Stimulated activated CD8-positive, alpha-beta memory T cell treated with anti-CD3 and anti-CD28 coated beads, Interleukin-7, amount 100 ng/mL, for 24 hours (primary cell): ENCODE measurements at places on chromosomes 6 and 20.

GRCh38 chr20:49320460-49320859 is 42.6 kb upstream of the ZNFX1 start:
- no peak for DNase-seq

GRCh38 chr6:27279513-27280063 is 32.1 kb downstream of the PRSS16 start:
- DNase-seq, result no peak

DNA sequence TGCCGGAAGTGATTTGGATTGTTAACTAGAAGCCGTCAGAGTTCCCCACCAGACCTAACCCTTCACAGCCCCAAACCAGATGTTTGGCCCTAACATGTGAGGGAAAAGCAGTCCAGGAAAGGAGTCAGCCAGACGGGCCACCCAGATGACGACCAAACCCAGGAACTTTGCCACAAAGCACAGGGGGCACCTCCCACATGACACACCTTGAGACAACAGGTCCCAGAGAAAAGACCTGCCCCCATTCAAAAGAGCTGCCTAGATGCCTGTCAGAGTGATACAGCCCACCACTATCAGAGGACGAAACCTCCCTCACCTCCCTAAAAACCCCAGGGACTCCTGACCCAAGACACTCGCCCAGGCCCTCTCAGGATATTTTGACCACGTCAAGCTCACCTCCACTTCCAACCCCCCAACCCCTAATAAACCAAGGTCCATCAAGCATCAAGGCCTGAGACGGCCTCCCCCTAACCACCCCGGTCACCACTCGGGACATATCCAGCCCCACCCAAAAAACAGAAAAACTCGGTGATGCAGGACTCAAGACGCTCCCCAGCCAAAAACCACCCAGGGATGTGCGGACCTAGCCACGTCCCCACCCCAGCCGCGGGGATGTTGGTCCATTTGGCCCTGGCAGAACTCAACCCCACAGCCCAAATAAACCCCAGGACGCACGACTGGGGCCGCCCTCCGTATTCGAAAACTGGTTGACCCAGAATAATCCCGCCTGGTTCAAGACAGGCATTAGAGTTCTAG is 662 bp downstream of the ZNF343 start:
- no peak for DNase-seq

GRCh38 chr6:22356362-22356940 is 59.6 kb upstream of the PRL start:
- DNase-seq, result no peak

DNA sequence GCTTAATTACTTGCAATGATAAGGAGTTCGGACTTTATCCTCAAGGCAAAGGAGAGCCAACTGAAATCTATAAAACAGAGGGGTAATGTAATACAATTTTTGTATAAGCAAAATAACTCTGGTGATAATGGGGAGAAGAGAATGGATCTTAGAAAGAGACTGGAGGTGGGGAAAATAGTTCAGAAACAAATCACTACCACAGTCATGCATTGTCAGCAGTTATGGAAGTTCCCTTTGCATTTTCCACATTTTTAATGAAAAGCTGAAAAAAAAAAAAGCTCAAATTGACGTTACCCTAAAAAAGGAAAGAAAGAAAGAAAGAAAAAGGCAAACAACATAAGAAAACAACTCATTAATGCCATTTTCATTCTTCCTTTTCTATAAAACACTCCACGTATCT is 337.6 kb upstream of the HSF2 start:
- DNase-seq, result no peak

GRCh38 chr6:157068691-157069324 is 254.5 kb downstream of the TMEM242 start:
- no peak for DNase-seq
